Activated effector memory CD4-positive, alpha-beta T cell treated with Interleukin-2 at 50 U/mL for 16 hours (primary cell): ENCODE measurements at places on chromosomes 3 and 15.

GRCh38 chr3:170421111-170421641 lies 2.5 kb downstream of the CLDN11 start:
- DNase-seq = no peak

- DNase-seq = no peak
Measured at GRCh38 chr15:99282121-99282520, 30.8 kb downstream of the LRRC28 start.

DNA sequence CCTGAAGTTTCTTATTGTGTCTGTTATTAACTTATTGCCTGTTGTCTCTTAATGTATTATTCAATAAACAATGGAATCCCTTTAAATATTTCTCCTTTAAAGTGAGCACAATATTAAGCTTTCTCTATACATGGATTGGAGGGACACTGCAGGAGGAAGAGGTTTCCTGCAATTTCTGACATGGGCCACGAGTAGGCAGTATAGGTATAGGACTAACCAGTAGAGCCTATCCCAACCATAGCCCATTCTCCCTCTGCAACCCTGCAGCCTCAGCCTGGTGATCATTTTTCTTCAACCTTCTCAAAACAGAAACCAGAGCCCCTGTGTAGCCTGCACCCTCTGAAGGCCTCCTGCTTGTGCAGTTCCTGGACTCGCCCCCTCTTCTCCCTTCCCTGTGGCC lies 124.8 kb downstream of the NEK10 start:
- no peak for DNase-seq

- DNase-seq = no peak
Measured at GRCh38 chr15:92840149-92840548, 60.0 kb upstream of the CHD2 start.

GRCh38 chr3:171932153-171932611 lies 89.0 kb downstream of the TMEM212 start:
- DNase-seq = no peak

DNA sequence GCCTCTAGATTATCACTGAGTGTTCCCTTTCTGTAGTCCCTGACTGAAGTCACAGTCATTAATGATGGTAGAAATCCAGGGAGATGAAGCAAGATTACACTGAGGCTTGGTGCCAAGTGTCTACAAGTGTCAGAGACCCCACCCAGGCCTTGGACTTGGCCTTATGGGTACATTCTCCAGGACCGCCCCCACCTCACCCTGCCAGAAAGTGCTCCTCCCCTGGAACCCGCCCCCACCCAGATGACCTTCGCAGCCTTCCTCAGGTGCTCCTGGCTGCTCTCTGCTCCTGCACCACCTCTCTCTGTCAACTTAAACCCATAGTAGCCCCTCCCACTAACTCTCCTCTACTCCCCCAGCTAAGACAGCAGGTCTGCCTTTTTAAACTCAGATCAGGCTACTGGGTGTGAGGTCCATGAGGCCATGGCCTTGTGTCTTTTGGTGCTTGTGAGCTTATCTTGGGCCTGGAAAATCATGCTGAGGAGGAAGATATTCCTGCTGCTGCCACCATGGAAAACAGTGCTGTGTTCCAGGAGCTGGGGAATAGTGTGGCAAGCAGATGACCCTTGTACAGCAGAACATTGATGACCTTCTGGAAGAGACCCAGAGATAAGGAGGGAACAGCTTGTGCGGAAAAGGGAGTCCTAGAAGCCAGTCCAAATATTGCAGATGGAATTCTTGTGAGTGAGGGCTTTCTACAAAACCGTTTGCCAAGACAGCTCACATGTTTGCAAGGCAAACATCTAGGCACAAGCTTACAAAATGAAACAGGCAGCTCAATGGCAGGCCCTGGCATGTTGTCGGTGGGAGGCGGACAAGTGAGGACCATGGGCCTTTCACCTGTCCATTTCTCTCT lies 40.3 kb upstream of the NDUFB4 start:
- DNase-seq = no peak

- DNase-seq = no peak
Measured at GRCh38 chr3:50567011-50567385, 549 bp downstream of the C3orf18 start.

DNA sequence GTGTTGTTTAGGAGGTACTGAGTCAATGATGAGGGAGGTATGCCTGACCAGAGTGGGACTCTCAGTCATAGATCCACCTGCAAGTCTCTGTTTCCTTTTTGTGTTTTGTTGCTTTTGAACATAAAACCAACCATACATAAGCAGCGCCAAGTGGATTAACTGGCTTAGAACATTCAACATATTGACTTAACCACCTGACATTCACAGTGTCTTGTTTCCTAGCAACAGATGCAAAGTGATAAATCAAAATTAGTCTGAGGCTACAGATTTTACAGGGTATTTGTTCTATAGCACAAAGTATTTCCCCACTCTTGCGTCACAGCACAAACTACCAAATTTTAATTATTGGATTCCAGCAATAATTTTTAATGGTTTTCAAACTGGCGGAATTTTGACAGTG lies 283.8 kb downstream of the BBX start:
- DNase-seq = no peak

DNA sequence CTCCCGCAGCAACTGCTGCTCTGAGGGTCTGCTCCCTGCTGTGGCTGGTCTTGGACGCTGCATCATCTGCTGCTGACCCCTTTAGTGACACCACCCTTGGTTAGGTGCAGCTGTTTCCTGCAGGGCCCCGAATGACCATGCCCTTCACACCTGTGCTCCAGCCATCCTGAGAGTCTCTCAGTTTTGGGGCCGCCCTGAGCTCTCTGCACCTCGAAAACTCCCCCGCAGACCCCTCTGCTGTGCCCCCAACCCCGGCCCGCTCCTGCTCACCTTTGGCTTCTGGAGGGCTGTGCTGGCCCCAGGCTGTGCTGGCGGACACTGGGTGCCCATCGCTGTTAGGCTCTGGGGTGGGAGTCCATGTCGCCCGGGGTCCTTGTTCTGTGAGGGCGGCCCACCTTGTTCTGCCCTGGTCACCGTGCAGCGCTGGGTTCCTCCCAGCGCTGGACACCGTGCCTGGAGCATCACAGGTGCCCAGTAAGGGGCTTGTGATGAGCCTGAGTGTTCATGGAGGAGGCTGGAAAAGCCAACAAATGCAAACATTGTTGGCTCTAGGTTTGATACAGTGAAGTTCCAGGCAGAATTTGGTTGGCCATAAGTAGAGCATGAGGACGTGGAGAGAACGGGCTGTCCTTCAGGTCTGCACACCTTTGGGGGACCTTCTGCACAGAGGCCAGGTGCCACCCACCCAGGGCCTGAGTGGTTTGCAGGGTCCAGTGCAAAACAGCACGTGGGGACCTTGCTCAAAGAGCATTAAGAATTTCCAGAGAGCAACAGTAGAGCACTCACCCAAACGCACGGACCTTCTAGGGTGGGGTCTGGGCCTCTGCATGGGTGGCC lies 12.3 kb downstream of the ABTB1 start:
- no peak for DNase-seq
